ENCODE measurements at places on chromosomes 7 and 10. TPM values are rescaled to one million over a fixed set of nuclear protein-coding genes. Genes with fewer than 3 reads are reported as not detected.

DNA sequence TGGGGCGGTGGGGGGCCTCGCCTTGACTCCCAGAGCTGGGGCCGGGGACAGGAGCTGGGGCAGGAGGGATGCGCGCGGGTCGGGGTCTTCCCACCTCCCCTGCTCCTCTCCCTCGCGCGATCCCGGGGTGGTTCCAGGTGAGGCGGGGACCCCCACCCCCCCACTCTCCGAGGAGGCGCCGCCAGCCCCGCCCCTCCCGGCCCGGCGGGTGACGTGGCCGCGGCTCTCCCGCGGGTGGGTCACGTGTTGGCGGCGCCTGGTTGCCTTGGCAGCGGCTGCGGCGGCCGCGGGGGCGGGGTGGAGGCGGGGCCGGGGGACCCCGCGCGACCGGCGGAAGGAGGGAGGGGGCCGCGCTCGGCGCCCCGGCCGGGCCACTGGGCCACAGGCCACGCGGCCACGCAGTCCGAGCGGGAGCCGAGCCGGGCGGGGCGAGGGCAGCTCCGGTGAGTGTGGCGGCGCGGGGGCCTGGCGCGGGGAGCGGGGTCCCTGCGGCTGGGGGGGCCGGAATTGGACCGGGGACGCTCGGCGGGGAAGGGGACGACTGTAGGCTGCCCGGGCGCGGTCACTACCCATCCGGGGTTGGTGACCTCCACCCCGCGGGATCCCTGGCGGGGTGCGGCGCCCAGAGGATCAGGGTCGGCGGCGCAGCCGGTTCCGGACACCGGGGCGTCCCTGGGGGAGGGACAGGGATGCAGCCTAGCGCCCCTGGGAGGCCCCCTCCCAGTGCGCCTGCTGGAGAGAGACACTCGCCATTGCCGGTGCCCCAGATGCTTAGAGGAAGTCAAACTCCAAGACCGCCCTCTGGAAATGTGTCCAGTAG, at the start of gene ORAI2:
ORAI2 (plus strand) TSS at position 357 of the 820 bp plus-strand sequence. CDS start 5,382 bp downstream, outside the sequence.
- DNase-seq = peak; percentile 55

Gene EPHB6
- total RNA-seq = 65.6 TPM

GRCh38 chr10:79445977-79446757, 743 bp upstream of the ZCCHC24 start:
- no peak for DNase-seq

DNA sequence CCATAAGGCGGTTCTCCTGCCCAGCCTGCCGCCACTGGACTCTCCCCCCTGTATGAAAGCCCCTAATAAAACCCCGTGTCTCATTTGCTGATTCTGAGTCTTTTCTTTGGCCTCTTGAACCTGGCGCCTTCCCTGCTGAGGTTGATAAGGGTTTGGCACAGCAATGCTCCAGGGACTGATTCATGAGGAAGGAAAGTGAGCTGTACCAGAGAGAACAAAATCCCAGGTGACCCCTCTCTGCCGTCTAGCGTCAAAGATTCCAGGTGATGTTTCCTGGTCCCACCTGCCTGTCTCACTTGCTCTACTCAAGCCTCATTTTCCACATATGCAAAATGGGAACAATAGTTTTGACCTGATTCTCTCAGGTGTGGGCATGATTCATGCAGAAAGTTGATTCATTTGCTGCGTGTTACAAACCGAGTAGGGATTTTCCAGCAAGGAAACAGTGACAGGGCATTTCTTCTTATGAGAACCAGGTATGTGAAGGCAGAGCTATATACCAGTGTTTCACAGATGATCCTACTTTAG, 730.6 kb upstream of the IGFBP3 start:
- no peak for DNase-seq

Gene ZNF487
- total RNA-seq = 6.3 TPM

DNA sequence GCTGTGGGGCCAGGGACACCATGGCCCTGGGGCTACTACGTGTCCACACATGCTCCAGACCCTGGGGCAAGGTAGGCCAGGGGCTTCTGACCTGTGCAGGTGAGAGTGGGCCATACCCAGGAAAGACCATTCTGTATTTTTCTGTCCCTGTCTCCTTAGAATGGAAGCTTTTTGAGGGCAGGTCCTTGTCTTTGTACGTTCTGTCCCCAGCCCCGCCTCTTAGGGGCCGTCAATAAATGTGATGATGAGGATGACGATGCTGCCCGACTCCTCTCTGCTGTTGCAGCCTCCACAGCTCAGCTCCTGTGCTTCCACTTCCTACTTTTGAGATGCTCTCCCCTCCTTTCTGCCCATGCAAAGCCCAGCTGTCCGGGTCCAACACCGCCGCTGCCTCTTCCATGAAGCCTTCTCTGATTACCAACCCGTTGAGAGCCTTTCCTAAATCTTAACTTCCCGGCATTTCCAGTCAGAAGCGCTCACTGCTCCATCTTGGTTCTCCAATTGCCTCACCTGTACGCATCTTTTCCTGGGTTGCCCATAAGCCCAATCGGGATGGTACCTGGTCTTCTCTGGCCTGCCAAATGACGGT, 4.3 kb downstream of the VPS37D start:
- no peak for DNase-seq

Gene GPR15LG
- total RNA-seq = not detected

- DNase-seq = no peak
These were observed 78.9 kb downstream of the SRI start for GRCh38 chr7:88140947-88141346.

- no peak for DNase-seq
These were observed 224.6 kb upstream of the ZWINT start for GRCh38 chr10:56585447-56586171.

DNA sequence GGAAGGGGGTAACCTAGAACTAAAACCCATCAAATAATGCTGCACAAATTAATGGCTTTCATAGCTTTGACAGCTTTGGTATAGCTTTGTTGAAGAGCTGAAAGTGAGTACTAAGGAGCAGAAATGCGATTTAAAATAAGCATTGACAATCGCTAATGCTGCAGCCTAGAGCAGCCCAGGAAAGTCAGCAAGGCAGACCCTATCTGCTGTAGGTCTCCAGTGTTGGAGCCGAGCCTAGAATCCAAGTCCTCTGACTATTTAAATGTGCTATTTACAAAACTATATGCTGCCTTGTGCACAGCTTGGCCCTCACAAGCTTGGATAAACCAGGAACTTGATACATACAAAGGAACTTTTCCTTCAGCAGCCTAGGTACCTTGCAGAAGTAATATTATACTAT, 64.9 kb upstream of the ASAH2 start:
- DNase-seq = no peak

DNA sequence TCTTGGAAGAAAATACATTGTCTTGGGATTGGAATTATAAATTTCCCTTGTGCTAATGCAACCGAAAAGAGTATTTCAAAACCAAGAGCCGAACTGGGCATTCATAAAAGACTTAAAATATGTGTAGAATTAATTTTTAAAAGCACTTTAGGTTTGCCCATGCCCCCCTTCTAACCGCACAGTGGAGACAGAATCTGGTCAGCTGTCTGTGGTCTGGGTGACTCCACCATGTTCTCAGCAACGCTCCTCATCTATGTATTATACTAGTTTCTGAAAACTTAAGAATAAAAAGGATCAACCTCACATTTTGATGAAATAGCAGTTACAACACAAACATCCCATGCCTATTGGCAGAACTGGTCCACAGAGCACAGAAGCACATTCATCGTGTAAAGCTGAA, 192.6 kb upstream of the C7orf33 start:
- DNase-seq = no peak

GRCh38 chr10:76035206-76036110, 604.0 kb downstream of the LRMDA start:
- no peak for DNase-seq

Measured in omental fat pad (tissue), 4 donors.